ENCODE measurements at places on chromosomes 16 and 17. TPM values are rescaled to one million over a fixed set of nuclear protein-coding genes. Genes with fewer than 3 reads are reported as not detected.
A peak's percentile ranks its signal among the peaks of the same experiment; 100 is the strongest.

- no peaks in the 10 kb centered on the region for H3K4me1 ChIP-seq
- DNase-seq = no peak
- H3K27ac ChIP-seq = no peak overlapping the region
- no peak overlapping the region for H3K4me3 ChIP-seq
- H3K27me3 ChIP-seq = no peaks in the 10 kb centered on the region
- no peaks in the 10 kb centered on the region for H3K36me3 ChIP-seq
These were observed 499.1 kb downstream of the KCNJ2 start for GRCh38 chr17:70668276-70668937.

GRCh38 chr16:23597003-23597756, 1.1 kb upstream of the NDUFAB1 start:
- no peak overlapping the region for H3K27ac ChIP-seq
- H3K27me3 ChIP-seq = no peaks in the 10 kb centered on the region
- H3K4me1 ChIP-seq = peaks cover 8% of the 10 kb centered on the region
- H3K4me3 ChIP-seq = no peak overlapping the region

DNA sequence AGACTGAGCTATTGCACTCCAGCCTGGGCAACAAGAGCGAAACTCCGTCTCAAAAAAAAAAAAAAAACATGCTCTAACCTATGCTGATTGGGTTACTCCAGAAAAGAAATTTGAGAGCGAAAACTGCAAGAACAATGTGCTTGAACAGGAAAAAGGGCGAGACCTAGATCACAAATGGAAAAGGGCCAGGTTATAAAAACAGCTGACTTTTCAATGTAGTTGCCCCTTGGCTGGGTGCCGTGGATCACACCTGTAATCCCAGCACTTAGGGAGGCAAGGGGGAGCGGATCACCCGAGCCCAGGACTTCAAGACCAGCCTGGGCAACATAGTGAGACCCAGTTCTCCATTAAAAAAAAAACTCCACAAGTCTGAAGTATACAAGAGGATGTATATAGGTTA, 48.8 kb downstream of the MRM3 start:
- no peak overlapping the region for H3K27ac ChIP-seq
- no peak for DNase-seq
- H3K4me3 ChIP-seq = no peak overlapping the region
- no peaks in the 10 kb centered on the region for H3K27me3 ChIP-seq

- H3K27me3 ChIP-seq = 0 out of 2 replicates have a peak, but pooled peaks cover 7% of the 10 kb centered on the region
- no peak overlapping the region for H3K4me3 ChIP-seq
- H3K36me3 ChIP-seq = no peaks in the 10 kb centered on the region
- H3K27ac ChIP-seq = no peak overlapping the region
These were observed 122.2 kb downstream of the MRM1 start for GRCh38 chr17:36723459-36724025.

DNA sequence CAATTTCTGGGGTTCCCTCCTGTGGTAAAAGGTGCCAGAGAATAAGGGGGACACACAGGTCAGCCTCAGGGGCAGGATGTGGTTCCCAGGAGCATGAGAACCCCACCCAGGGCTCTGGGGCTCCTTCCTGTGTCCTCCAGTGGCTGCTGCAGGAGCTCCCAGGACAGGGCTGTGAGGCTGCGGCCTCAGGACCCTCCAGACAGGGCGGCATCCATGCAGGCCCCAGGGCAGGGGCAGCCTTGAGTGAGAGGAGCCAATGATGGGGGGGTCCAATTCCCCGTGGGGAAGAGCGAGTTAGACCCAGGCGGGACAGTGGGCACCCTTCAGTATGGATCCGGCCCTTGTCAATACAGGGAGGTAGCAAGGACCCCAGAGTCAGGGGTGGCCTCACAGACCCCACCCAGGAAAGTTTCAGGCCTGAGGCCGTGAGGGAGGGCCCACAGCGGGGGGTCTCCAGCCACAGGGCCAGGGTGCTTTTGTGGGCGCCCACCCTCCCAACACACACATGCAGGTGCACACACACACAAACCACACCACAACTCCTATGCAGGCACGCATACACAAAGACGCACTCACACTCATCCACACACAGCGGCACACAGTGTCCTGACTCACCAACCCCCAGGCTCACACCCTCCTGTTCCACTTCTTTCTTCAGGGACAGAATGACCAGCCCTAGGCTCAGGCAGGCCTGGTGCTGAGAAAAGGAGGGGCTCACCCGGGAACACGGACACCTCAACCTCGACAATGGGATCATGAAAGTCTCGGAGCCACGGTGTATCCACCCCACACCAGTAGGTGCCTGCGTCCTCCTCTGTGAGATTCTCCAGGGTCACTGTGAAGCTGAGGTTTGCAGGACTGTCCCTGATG, 1.8 kb downstream of the CD300C start:
- no peak for DNase-seq
- H3K27ac ChIP-seq = no peak overlapping the region
- H3K36me3 ChIP-seq = no peaks in the 10 kb centered on the region

DNA sequence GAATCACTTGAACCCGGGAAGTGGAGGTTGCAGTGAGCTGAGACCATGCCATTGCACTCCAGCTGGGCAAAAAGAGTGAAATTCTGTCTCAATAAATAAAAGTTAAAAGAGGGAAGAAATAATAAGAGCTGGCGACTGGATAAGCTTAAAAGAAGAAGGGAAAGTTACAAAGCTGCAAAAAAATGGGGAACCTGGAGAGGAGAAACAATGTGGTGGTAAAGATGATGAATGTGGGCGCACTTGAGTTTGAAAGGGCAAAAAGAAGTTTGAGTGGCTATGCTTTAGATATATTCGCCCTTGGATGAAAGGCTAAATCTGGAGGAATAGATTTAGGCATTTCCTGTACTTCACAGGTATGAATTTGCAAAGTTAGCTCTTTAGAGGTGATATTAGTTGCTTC, 53.0 kb upstream of the YPEL2 start:
- H3K4me3 ChIP-seq = no peak overlapping the region
- no peaks in the 10 kb centered on the region for H3K36me3 ChIP-seq
- H3K27ac ChIP-seq = no peak overlapping the region
- no peak for DNase-seq

DNA sequence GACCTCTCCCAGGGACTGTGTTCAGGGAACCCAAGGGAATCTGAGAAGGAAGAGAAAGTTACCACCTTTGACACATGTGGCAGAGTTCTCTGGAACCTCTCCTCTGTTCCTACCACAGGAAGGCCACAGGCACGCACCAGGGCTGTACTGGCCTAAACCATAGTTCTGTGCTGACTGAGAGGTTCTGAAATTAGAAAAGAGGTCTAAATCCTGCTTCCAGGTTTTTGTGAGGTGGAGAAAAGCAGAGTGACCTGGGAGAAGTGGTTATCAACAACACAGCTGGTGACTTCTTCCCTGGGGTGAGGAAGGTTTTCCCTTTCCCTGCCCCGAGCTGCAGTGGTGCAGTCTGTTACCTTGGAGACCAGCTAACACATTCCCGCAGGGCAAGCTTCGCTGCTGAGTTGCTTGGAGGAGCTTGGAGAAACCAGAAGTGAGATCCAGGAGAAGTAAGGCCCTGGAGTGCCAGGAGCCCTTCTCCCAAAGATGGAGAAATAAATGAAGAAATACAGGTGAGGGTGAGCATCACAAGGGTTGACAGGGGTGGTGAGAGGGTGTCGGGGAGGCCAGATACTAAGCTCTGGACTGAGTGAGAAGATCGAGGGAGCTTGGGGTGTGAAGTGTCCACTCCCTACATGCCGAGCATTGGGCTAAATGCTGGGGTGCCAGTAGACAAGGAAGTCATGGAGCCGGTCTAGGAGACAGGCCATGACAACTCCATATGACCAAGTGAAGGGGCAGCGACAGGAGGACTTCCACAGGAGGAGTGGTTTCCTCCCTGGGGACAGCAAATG, at the start of gene VWA3A:
Gene VWA3A, plus strand, starts transcription at position 399 of the 791 bp plus-strand sequence. Its CDS starts 97 bp downstream, at position 496.
- no peak for DNase-seq
- H3K27ac ChIP-seq = no peak within 1 kb of the TSS

DNA sequence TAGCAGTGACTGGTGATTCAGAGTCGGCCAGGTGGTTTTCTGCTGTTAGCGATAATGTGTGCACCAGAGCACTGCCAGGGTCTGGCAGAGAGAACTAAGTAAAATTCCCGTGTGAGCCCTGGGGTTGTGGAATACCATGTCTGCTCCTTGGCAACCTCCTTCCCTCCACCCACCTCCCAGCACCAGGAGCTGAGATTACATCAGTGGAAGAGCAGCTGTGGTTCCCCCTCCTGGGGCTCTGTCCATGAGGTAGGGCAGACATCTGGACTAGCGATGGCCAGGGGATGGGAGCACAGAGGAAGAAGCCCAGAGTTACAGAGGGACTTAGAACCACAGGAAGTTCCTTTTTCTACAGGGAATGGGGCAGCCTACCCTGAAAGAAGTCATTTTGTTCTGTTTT, 15.8 kb downstream of the CLEC10A start:
- H3K27ac ChIP-seq = no peak overlapping the region
- no peaks in the 10 kb centered on the region for H3K27me3 ChIP-seq
- no peaks in the 10 kb centered on the region for H3K36me3 ChIP-seq
- H3K4me1 ChIP-seq = peaks cover 10% of the 10 kb centered on the region

- H3K4me3 ChIP-seq = no peak overlapping the region
- no peaks in the 10 kb centered on the region for H3K4me1 ChIP-seq
- no peak overlapping the region for H3K27ac ChIP-seq
- H3K36me3 ChIP-seq = no peaks in the 10 kb centered on the region
- no peaks in the 10 kb centered on the region for H3K27me3 ChIP-seq
These were observed 652.1 kb downstream of the WWOX start for GRCh38 chr16:78751601-78752000.

- no peaks in the 10 kb centered on the region for H3K27me3 ChIP-seq
- H3K4me3 ChIP-seq = peak overlapping the region; percentile 84
- DNase-seq = no peak
- H3K27ac ChIP-seq = no peak overlapping the region
- H3K4me1 ChIP-seq = peaks cover 30% of the 10 kb centered on the region
- H3K36me3 ChIP-seq = peaks cover 43% of the 10 kb centered on the region
These were observed 893 bp downstream of the CTU2 start for GRCh38 chr16:88706965-88707826.

GRCh38 chr17:55668312-55668920, 54.2 kb downstream of the TMEM100 start:
- H3K36me3 ChIP-seq = no peaks in the 10 kb centered on the region
- peaks cover under 1% of the 10 kb centered on the region for H3K27me3 ChIP-seq
- no peak overlapping the region for H3K4me3 ChIP-seq

Gene ACSM2A
- total RNA-seq = not detected

Gene KRT20
- not detected for total RNA-seq

Gene GNG13
- total RNA-seq = not detected

Gene HS3ST4
- not detected for total RNA-seq

Gene CBFA2T3
- total RNA-seq = not detected

Gene SHMT1
- total RNA-seq = 20.4 TPM

Gene EPN2
- total RNA-seq = 15.7 TPM

Gene TM4SF5
- total RNA-seq = not detected
